ENCODE measurements at places on chromosomes 7 and 10.

- no peak for DNase-seq
Observed at GRCh38 chr10:120931423-120931822, 80.3 kb downstream of the WDR11 start.

DNA sequence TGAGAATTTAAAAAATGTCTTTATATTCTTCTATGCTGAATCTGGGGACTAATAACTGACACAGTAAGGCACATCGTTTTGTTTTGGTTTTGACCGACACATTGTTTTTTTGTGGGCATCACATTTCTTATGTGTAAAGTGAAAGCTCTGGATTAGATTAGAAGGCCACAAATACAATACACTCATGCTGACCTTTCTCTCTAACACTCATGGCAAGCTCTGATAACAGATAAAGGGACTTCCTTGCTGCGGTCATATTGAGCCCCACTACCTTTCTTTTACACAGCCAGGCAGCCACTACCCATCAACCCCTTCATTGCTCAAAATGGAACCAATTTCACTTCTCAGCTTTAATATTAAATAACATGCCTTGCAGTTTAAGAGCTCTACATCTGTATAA lies 26.0 kb downstream of the PPP1R3A start:
- no peak for DNase-seq

DNA sequence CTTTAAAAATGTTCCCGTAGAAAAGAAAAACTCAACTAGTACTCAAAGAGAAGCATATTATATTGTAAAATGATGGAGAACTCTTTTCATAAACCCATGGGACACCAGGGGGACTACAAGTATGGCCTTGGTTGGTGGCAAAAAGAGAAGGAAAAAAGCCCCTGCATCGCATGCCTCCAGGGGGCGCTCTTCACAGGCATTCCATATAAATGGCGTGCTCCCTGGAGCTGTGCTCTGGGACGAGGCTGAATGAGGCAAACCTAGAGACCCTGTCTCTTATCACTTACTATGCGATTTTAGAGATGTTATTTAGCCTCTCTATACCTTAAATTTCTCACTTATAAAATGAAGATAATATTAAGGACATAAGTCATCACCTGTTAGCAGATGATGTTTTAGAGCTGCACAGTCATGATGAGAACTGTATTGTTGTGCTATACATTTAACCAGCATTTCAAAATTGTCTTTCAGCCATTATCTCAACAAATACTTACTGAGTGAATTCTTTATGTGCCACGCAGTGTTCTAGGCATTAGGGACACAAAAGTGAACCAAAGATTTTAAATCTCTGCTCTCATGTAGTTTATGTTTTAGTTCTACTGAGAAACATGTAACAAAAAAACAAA lies 105.8 kb downstream of the ARHGAP21 start:
- peak; percentile 1 for DNase-seq

- no peak for DNase-seq
Observed at GRCh38 chr7:148621563-148621962, 31.0 kb downstream of the C7orf33 start.

DNA sequence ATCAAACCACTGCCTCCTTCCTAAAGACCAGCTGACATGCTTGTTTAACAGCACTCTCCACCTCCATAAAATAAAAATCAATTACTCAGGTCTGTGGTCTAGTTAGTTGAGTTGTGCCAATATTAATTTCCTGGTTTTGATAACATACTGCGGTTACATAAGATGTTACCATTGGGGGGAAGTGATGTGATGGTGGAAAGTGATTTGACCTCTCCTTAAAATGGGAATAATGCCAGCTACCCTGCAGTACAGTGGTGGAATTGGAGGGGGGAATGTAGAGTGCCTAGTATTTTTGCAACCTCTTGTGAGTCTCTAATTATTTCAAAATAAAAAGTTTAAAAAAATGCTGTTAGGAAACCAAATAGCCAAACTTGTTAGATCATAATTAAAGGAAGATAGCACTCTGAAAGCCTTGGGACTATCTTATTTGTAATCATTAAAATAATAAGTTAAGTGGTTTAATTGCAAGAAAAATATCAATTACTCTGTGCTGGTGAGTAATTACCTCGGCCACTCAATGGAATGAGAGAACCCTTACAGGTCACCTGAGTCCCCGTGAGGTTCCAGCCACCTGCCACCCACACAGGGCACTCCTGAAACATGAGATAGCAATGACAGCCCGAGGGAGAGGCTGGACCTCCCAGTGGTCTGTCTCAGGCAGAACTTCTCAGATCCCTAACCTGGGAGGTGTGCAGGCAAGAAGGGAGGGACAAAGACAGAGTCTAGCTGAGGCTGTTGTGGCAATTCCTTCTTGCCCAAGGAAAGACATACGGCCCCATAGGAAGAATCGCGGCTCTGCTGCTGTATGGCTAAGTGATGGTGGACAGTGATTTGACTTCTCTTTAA lies 94.1 kb downstream of the SH3PXD2A start:
- no peak for DNase-seq

DNA sequence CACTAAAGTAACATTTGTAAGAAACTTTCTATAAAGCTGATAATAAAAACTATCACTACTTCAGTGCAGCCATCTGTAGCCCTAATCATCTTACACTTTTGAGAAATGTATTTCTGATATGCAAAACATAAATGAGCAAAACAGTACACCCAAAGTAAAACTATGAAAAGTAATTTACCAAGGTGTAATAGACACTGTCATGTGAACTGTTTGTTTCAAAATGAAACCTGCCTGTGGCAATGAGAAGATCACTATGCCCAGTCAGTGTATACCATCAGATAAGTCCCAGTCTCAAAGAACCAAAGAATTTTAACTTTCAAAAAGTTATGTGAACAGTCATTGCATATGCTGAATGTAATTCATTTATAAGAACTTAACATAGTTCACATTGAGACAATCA lies 398.1 kb downstream of the CDC14C start:
- no peak for DNase-seq

- no peak for DNase-seq
Observed at GRCh38 chr7:68793513-68793912, 804.8 kb upstream of the AUTS2 start.

DNA sequence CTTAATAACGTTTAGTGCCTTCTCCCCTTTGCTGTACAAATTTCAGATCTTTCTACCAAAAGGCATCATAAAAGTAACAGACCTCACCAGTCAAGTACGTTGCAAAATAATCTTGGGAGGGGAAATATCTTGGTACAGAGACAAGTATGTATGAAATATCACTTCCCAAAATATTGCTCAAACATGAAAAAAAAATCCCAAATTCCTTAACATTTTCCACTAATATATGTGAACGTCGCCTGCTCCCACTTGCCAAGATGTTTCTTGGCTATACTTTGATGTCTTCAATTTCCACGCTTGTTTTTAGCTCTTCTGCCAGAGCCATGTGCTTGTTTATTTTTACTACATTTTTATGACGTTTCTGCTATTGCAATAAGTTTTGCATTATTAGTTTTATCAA lies 223.5 kb downstream of the PLXNA4 start:
- no peak for DNase-seq

DNA sequence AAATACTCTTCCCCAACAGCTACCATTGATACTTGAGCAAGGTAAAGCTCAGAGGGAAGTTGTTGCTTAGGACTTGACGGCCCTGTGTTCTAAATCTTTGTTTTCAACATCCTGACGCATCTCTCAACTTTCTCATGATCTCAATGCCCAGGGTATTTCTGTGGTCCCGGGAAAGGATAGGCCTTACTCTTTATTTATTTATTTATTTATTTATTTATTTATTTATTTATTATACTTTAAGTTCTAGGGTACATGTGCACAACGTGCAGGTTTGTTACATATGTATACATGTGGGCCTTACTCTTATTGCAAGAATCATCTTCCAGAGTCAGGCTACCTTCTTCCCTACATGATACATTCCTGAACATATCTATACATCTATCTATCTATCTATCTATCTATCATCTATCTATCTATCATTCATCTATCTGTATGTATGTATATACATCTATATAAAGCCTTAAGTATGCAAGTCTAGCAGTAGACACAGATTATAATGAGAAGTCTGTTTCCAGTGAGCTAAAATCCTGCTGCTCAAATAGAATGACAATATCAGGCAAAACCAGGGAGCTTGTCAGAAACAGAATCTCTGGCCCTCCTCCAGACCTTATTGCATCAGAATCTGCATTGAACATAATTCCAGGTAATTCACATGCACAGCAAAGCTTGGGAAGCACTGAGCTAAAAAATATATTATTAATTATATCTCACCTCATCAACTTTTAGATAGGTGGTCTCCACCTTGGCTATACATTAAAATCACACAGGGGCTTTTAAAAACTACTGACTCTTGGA lies 12.2 kb upstream of the CPA5 start:
- no peak for DNase-seq
